Urinary bladder (tissue), 4 donors: ENCODE measurements at places on chromosomes 1 and 21. TPM values are rescaled to one million over a fixed set of nuclear protein-coding genes. Genes with fewer than 3 reads are reported as not detected.

Gene MX2
- total RNA-seq: 10.3 TPM

GRCh38 chr1:56586502-56586901 is 7.1 kb upstream of the PLPP3 start:
- no peak for DNase-seq

DNA sequence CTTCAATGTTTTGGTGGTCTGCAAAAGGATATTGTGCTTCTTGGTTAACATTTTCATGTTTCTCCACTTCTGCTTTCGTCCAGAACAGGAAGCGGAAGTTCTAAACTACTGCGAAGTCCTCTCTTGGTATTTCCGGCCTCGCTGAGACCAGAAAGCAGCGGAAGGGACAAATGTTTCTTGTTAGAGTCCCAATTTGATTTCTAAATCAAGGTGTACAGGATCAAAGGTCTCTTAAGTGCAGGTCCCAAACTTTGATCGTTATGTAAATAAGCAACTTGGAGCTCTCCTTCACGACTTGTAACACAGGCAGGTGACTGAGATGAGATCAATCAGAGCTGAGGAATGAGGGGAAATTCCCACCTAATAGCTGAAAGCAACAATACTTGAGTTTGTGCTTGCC is 40.1 kb upstream of the HMCN1 start:
- DNase-seq: no peak

DNA sequence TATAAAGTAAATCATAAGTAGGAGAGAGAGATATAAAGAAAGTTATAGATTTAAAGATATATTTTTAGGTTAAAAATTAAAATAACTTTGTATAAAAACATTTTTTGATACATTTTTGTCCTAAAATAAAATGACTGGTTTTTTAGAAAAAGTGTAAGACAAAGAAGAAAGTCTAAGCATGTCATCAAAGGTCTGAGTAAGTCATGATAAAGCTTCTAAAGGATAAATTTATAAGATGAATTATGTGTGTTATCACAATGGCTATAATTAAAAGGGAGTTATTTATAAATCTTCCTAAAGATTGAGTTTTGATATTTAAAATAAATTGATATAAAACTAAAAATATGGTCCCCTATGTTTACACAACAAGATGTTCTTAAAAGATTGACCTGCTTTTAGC is 370.9 kb downstream of the PTPRU start:
- no peak for DNase-seq

DNA sequence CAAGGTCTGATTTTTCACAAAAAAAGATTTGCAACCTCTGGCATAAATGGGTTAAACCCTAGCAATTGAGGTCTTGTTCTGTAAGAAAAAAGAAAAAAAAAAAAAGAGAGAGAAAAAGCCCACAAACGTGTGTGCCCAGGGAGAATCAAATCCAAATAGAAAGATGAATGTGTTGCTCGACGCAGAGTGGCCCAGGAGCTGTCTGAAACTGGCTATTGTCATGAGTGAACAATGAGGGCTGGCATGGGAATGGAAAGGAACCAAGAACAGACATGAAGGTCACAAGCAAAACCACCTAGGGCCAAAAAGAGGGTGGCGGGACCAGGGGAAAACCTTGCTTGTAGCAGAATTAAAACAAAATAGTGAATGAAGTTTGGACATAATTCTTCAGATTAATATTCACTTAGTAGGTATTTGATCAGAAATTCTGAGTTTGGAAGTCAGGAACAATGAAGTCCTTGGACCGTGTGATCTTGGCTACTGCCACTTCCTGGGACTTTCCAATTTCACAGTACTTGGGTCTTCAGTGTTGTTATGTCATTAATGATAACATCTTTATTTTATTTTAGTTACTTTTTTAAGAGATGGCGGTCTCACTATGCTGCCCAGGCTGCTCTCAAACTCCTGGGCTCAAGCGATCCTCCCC is 3.1 kb downstream of the ENO1 start:
- no peak for DNase-seq
